ENCODE measurements at places on chromosomes 13 and 19.

GRCh38 chr19:49889687-49890348, 6.9 kb downstream of the IL4I1 start:
- peak; percentile 43 for DNase-seq

GRCh38 chr19:7926727-7927604, 1.0 kb upstream of the CTXN1 start:
- DNase-seq: no peak

DNA sequence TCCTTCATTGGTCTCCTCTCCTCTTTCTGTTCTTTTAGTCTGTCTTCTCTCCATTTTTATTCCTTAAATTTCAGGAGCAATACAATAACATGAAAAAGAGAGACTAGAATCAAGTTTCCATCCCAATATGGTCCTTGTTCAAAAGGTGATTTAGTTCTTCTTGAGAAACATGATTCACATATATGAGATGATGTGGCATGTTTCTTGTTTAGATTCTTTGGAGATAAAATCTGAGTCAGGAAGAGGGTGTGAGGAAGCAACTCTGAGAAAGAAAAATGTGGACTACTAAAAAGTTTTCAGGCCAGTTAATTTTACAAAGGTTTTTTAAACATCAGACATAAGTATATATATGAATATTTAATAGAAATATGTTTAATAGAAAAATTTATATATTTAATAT, 231.4 kb downstream of the OXGR1 start:
- DNase-seq: no peak

GRCh38 chr19:958967-959855, 24.9 kb upstream of the WDR18 start:
- DNase-seq: no peak

GRCh38 chr13:24724714-24725113, 39.3 kb upstream of the RNF17 start:
- no peak for DNase-seq

GRCh38 chr19:10730932-10731331, 13.1 kb downstream of the DNM2 start:
- no peak for DNase-seq

- no peak for DNase-seq
Measured at GRCh38 chr13:95547531-95548167, 4.9 kb upstream of the CLDN10 start.
